ENCODE measurements at places on chromosomes 4 and X.

DNA sequence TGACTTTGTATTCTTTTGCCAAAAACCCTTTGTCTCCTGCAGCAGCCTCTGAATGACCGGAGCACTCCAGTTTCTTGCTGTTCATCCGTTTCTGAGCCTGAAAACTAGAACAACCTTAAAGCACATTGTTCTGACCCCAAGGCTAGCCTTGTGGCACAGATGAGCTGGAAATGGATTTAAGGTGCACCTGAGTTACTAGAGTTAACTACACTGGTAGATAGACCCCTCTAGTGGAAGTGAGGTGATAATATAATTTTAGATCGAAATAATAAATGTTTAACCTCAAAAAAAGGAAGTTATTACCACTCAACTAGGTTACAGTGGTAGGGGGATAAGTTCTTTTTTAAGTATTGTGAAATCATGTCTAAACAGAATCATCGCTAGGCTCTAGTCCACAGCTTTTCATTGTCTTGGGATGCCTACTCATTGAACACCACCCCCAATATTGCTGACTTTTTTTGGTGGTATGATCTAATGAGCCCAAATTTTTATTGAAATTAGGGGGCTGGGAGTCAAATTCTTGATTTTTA lies 2.7 kb downstream of the PLS3 start:
- DNase-seq, result no peak

- no peak for DNase-seq
Observed at GRCh38 chrX:30533266-30533665, 44.3 kb downstream of the TASL start.

DNA sequence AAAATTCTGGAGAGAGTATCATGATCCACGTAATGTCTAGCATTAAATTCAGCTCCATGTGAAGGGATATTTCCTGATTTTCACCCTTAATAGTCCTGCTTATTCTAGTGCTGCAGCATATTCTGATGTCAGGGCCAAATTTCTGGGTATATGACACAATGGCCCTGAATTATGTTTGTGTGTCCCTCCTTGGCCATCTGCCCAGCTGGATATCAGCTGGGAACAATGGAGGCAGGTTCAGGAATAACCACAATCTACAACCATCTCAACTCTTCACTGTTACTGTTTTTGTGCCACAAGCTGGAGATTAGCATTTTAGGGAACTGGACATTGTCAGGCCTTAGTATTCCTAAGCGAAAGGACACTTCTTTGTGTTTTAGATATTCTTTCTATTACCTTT lies 3.5 kb downstream of the GLRB start:
- DNase-seq, result no peak

GRCh38 chrX:136447308-136447707 lies 40.4 kb upstream of the BRS3 start:
- no peak for DNase-seq

Measured in stimulated activated CD8-positive, alpha-beta memory T cell treated with anti-CD3 and anti-CD28 coated beads, Interleukin-15, amount 100 ng/mL, for 4 hours (primary cell).